ENCODE measurements at places on chromosomes 1 and 21.

GRCh38 chr1:208040821-208041297 is 129.9 kb upstream of the CD34 start:
- no peak for DNase-seq

DNA sequence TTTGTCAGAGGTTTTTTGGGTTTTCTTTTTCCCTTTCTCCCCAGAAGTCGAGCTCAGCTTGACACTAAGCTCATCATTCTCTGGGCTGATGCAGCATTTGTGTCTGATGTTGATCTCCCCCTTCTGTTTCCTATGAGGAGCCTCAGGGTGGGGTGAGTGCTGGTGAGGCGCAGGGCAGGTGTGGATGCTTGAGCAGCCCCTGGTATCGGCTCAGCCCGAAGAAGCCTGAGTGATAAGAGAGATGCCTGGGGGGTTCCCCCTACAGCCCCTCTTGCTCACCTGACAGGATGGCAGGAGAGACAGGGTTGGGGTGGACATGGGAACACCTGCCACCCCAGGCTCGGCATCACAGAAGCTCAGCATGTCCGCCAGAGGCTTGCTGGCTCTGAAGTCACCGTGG is 239.0 kb downstream of the RHOU start:
- DNase-seq, result no peak

GRCh38 chr21:44874497-44875315 is 1.2 kb upstream of the PTTG1IP start:
- DNase-seq, result peak; percentile 27

DNA sequence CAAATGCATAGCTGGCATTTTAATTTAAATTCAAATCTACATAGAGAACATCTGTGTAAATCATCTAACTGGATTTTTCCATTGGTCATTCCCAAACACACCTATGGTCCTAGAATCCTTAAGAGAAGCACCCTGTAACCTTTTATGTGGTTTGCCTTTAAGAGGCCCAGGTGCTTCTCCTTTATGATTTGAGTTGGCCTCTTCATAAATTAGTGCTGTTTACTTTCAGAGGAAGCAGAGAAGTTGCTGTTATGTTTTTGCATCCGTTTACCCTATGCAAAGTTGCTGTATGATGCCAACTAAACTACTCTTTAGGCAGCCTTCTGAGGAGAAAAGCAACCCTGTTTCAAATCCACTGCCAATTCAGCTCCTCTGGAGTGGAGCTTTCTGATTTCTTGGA is 193.8 kb downstream of the HS2ST1 start:
- no peak for DNase-seq

DNA sequence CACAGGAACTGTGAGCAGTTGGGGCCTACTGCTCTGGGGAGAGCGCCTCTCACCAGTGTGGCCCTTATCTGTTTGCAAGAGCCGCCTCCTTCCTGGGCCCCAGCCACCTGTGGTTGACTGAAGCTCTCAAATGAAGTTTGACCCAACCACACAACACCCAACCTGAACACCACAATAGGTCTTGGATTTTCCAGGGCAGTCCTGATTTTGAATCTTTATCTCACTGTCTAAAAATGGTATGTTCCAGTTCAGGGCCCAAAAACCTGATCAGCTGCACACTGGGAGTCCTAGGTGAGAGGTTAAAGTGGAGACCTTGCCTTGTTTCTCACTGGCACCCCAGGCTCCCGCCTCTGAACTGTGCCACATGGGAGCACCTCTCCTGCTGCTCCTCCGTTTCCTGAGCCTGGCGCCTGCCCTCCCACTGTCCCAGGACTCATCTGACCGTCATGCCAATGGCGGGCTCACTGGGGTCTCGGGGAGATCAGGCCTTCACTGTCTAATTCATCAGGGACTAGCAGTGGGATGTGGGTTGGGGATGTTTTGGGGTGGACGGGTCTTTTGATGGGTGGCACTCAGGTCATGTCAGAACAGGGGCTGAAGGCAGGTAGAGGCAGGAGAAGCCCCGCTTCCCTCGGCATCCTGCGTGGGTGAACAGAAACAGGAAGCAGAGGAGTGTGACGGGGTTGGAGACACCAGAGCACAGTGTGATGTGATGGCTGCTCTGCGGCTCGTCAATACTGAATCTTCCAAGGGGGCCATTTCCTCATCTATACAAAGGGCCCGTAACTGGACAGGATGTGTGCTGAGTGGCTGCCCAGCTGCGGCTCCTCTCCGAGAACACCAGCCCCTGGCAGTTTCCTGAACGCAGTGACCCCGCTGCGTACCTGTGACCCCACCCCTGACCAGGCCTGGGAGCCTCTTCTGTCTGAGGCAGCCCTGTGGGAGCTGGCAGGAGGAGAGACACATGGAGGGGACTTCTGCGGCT is 59.6 kb upstream of the ITPKB start:
- DNase-seq, result peak; percentile 70

- no peak for DNase-seq
Observed at GRCh38 chr21:14916676-14917141, 148.1 kb downstream of the NRIP1 start.

GRCh38 chr1:204775546-204775945 is 90.0 kb upstream of the LRRN2 start:
- DNase-seq, result no peak

GRCh38 chr1:87150143-87150542 is 178.5 kb upstream of the LMO4 start:
- no peak for DNase-seq

- DNase-seq, result no peak
Observed at GRCh38 chr1:30446508-30446907, 276.9 kb downstream of the MATN1 start.

- no peak for DNase-seq
Observed at GRCh38 chr21:16455526-16455925, 725.7 kb downstream of the USP25 start.

DNA sequence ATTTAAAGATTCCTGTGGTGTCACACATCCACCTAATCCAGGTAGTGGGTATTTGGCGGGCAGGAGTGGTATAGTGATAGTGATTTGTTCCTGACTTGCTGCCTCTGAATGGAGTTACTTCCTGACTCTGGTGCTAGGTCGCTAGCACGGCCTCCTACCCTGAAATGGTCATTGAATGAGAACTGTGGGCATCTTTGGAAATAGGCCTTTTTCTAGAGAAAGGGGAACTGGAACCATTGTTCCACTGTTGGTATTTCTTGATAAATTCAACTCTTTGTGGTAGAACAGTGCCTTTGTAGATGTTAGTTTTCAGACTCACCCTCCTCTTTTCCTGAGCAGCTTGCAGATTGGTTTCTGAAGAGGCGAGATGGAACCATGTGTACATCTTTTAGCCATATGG is 1.5 kb downstream of the QSOX1 start:
- no peak for DNase-seq

GRCh38 chr1:222865718-222866117 is 50.9 kb downstream of the DISP1 start:
- no peak for DNase-seq

GRCh38 chr1:225111000-225111399 is 181.5 kb downstream of the DNAH14 start:
- DNase-seq, result no peak

- no peak for DNase-seq
Observed at GRCh38 chr1:226576601-226577000, 28.0 kb downstream of the STUM start.

GRCh38 chr1:228275430-228276173 is 67.8 kb downstream of the OBSCN start:
- peak; percentile 95 for DNase-seq

DNA sequence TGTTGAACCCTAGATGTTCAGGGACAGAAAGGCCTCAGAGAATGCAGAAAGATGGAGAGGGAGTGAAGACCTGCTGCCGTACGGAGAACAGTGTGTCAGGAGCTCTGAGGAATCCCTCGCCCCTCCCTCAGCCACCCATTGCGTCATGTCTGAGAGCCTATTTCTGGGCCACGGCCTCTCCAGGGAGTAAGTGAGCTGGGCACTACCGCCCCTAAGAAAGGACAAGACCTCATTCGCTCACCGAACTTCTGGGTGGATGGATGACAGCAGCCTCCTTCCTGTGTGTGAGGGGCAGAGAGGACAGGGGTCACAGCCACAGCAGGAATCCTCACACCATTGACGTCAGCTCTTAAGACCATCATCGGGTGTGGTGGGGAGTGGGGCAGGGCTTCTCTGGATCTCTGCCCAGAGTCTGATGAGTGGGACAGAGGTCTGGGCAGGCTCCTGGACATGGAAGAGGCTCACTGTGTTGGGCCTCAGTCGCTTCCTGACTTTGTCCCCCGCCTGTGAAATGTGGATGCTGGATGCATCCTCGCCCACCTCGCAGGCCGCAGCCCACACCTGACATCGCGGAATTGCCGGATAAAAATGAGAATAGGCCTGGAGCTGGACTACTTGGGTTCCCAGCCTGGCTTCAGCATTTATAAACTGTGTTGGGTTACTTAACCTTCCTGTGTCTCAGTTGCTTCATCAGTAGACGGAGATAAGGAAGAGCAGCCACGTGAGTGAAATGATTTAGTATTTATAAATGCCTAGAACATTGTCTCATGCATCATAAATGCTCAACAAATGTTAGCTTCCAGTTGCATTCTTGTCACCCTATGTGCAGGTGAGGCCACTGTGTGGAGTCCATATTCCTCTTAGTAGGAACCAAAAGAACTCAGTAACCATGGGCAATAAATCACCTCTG is 238.6 kb downstream of the TRABD2B start:
- DNase-seq, result no peak

GRCh38 chr1:43177691-43178090 is 5.6 kb downstream of the CFAP57 start:
- DNase-seq, result no peak

DNA sequence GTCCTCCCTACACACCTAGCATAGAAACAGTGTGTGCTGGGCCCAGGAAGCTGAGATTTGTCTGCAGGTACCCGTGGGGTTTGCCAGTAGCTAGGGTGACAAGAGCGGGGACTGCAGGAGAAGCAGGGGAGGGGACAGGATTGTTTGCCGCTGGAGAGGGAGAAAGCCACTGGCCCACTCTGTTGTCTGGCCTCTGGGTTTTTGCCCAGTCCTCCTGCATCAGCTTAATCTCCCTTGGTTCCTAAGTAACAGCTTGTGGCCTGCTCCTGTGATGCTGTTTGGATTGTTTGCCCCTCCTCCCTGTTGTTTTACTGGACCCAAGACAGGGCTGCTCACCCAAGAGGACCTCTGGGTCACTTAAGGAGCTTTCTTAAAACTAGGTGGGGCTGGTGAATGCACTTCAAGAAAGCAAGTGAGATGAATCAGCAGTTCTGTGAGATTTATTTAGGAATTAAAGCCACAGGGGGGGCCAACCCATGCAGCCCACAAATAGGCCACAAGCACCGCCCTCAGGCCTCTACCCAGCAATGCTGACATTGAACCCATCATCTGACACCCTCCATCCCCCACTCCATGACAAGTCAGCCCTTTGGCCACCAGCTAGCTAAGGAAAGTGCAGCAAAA is 142.8 kb downstream of the ZZZ3 start:
- DNase-seq, result no peak

- no peak for DNase-seq
Observed at GRCh38 chr1:83960669-83961277, 38.2 kb downstream of the TTLL7 start.

GRCh38 chr1:201036188-201036842 is 12.8 kb upstream of the KIF21B start:
- no peak for DNase-seq

DNA sequence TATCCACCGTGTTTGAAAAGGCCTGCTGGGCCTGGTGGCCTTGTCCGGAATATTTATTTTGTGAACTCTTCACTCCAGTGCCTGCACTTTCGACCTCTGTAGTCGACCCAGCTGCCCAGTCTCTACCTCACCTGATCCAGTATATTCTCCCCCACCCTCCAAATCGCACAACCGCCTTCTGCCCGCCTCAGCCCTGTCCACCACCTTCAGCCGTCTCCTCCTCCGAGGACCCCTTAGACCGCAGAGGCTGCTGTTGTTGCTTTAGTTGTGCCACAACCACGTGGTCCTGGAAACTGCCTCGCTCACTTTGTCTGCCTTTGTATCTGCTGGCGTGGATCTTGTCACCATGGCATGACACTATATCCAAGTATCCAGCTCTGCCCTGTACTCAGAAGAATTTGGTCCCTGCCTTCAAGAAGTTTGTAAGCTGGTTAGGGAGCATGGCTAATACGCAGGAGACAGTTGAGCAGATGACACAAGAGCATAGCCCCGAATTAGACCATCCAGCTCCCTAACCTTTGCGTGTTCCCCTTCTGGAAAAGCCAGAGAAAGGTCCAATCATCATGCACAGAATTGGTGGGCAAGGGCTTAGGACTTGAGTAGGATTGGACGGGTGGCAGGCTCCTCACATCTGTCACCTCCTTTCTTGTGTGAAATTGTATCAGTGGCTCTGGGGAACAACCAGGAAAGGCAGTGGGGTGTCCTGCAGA is 1.5 kb downstream of the PHGDH start:
- DNase-seq, result no peak

DNA sequence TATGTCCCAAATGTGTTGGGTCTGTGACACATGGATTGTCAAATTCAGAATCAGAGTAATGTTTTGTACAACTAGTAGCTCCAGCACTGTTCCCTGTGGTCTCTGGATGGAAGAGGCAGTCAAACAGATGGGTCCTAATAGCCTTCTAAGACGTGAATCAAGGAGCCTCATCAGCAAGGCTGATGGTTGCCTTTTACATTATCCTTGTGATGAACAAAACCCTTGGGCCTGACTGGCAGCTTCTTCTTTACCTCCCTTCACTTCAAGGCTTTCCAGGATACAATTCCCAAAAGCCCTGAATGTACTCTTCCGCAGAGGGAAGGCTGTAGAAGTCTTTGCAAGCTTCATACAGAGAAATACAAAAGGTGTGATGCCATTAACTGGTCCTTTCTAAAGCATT is 633.3 kb downstream of the USP25 start:
- no peak for DNase-seq

GRCh38 chr1:81463936-81464837 is 336.5 kb upstream of the ADGRL2 start:
- DNase-seq, result no peak

- no peak for DNase-seq
Observed at GRCh38 chr21:36076878-36077655, 7.2 kb downstream of the CBR1 start.

GRCh38 chr1:181647314-181648035 is 164.2 kb downstream of the CACNA1E start:
- DNase-seq, result no peak
